ENCODE measurements at places on chromosomes 7 and 10.

DNA sequence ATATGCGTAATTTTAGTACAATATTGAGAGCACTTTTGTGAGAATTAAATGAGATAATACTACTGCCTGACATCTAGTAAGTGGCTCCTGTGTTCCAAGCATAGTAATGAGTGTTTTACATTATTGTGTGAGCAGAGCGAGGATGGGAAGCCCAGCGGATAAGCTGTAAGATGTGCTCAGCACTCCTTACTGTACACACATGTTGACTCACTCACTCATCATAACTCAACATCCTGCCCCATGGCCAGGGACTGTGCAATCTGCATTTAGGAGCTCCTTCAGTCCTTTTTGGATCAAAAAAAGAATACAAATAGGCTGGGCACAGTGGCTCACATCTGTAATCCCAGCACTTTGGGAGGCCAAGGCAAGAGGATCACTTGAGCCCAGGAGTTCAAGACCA is 72.9 kb upstream of the NEBL start:
- no peak for DNase-seq

GRCh38 chr7:1411414-1411813 is 47.9 kb downstream of the MICALL2 start:
- no peak for DNase-seq

GRCh38 chr10:45404087-45404769 is 30.2 kb downstream of the ALOX5 start:
- DNase-seq: no peak

- no peak for DNase-seq
Measured at GRCh38 chr10:983971-984655, 4.1 kb upstream of the GTPBP4 start.

GRCh38 chr10:43284341-43284910 is 17.6 kb upstream of the RASGEF1A start:
- DNase-seq: no peak

DNA sequence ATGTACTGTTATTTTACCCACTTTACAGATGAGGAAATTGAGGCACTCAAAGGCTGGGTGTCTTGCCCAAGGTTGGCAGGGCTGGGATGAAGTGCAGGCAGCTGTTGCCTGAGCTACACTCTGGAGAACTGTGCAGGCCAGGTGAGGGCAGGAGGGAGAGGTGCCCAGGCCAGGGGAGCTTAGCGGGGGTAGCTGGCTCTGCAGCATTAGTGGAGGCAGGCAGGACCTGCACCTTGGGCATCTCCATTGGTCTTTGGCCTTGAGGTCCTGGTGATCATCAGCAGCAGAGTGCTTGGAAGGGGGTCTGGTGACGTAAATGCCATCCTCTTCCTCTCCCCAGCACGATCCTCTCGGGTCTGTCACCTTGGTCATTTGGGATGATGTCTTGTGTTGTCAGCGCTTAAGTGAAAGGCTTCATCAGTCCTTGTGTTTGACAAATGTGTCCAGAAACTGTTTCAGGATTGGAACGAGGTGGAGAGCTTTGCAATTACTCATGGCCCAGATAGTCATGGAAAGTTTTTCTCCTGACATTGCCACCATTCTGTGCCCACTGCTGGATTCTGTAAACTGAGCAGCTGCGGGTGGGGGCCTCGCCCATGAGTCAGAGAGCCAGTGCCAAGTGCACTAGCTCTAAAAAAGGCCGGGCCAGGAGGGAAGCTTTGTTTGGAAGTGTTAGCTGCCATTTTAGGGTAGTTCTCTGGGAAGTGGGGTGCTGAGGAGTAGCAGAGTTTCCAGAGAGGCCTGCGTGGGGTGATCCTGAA is 47.6 kb downstream of the TSPAN15 start:
- DNase-seq: no peak

All from head of caudate nucleus (tissue), 42 donors.